Gastroesophageal sphincter (tissue), 4 donors: ENCODE measurements at places on chromosomes 11 and 22. TPM values are rescaled to one million over a fixed set of nuclear protein-coding genes. Genes with fewer than 3 reads are reported as not detected.

GRCh38 chr11:116373104-116373944 lies 399.5 kb downstream of the BUD13 start:
- ATAC-seq = no peak

DNA sequence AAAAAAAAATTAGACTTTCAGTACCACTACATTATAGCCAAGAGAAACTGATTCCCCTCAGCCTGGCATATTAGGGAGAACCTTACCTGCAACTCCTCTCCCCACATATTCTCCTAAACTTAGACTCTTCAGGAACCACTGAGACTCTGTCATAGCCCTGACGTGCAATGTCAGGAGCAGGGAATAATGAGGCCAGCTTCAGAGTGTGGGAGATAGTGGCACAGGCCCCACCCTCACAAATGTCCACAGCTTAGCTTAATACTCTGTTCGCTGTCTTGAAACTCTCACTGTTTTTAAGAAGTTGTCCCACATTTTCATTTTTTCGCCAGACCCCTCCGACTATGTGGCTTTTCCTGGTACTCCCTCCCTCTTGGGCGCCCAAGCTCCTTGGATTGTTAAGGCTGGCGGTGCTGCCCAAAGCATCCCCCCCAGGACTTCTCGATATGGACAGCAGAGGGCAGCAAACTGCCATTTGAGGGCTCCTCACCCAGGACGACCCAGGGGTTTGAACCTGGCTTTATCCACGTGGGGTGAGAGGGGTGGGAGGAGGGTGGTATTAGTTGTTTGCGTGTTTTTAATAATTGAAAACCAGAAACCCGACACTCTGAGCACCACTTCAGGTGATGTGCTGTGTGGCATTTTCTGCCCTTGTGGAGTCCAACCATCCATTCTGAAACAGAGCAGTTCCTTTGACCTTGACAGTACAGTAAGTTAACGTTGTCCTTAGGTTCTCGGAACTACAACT lies 45.2 kb upstream of the RASSF10 start:
- peak; percentile 75 for ATAC-seq

DNA sequence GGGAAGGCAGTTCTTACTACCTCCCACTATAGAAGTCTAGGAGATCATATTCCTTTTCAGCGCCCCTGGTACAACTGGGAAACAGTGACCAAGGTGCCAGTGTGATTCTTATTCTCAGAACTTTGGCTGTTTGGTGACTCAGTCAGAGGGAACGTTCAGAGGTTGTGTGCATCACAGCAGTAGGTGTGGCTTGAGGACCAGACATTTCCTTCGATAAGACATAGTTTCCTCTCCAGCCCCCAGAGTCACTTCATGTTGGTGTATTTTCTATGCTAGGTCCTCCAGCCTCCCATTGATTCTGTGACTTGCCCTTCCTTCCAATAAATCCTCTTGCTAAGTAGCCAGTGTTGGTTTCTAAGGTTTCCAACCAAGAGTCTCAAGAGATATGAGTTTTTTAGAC lies 171.9 kb upstream of the MPPED2 start:
- ATAC-seq = peak; percentile 25

GRCh38 chr11:69366591-69366990 lies 72.6 kb downstream of the MYEOV start:
- no peak for ATAC-seq

GRCh38 chr22:24952837-24953383 lies 394 bp downstream of the KIAA1671 start:
- ATAC-seq = peak; percentile 60

- ATAC-seq = no peak
Observed at GRCh38 chr11:26245046-26245445, 86.9 kb upstream of the ANO3 start.

TRIM68 gene
- 17.3 TPM for total RNA-seq

GRCh38 chr11:35234460-35235156 lies 95.6 kb downstream of the CD44 start:
- ATAC-seq = no peak

GLYAT gene
- 0.67 TPM for total RNA-seq

DNA sequence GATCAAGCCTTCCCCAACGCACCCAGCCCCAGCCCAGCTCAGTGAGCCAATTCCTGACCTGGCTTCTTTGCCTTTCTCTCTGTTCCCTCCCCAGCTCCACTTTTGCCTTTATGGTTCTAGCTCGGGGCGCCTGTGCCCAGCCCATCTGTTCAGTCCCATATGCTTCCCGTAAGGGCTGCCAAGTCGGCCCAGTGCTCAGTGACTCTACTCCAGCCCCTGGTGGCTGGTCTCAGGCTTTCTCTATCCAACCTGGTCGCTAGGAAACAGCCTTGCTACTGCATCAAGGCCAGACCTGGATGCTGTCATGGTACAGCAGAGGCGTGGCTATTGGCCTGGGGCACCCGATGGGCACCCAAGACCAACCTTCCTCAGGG lies 178.0 kb downstream of the DSCAML1 start:
- ATAC-seq = no peak

GRCh38 chr11:78586452-78587046 lies 11.9 kb upstream of the NARS2 start:
- ATAC-seq = no peak

CSTF3 gene
- total RNA-seq = 13.1 TPM
